Activated T-helper 1 cell treated with anti-CD3 and anti-CD28 coated beads, Interleukin-12 subunit alpha, Interleukin-12 subunit beta, Interleukin-2, Interleukin-4 antibody, amounts not matched to agents 30 ng/mL and 10 ng/mL and 1 ng/mL, durations not matched to agents 14 hours and 24 hours and 36 hours (primary cell): ENCODE measurements at places on chromosomes 5 and 9. TPM values are rescaled to one million over a fixed set of nuclear protein-coding genes. Genes with fewer than 3 reads are reported as not detected.

MAMDC2 gene
- not detected in 2 replicates for total RNA-seq

PCSK5 gene
- 3.3 and 3.7 TPM in 2 replicates for total RNA-seq

MLANA gene
- total RNA-seq: not detected in 2 replicates

DNA sequence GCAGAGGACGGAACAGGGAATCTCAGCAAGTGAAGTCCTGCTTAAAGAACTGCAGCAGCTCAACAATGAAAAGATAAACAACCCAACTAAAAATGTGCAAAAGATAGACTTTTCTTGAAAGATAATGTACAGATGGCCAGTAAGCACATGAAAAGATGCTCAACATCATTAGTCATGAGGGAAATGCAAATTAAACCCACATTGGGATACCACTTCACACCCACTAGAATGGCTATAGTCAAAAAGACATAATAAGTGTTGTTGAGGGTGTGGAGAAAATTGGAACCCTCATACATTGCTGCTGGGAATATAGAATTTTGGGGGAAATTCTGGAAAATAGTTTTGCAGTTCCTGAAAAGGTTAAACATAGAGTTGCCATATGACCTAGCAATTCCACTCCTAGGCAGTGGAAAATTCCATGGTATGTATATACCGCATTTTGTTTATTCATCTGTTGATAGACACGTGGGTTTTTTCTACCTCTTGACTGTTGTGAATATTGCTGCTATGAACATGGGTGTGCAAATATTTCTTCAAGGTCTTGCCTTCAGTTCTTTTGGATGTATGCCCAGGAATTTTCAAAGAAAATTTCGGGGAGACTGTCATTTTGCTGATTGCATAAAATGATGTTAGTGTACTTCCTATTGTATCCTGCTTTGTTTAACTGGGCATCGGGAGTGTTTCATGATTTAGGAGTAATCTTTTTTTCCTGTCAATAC, 7.2 kb downstream of the CNOT8 start:
- DNase-seq: no peak
